ENCODE measurements at places on chromosomes 16 and 17. TPM values are rescaled to one million over a fixed set of nuclear protein-coding genes. Genes with fewer than 3 reads are reported as not detected.

- H3K4me1 ChIP-seq, result peaks cover 3% of the 10 kb centered on the region
- DNase-seq, result peak; percentile 87
- H3K36me3 ChIP-seq, result no peaks in the 10 kb centered on the region
- H3K27ac ChIP-seq, result no peak overlapping the region
- H3K4me3 ChIP-seq, result no peak overlapping the region
Observed at GRCh38 chr16:55393991-55394390, 70.0 kb downstream of the IRX6 start.

DNA sequence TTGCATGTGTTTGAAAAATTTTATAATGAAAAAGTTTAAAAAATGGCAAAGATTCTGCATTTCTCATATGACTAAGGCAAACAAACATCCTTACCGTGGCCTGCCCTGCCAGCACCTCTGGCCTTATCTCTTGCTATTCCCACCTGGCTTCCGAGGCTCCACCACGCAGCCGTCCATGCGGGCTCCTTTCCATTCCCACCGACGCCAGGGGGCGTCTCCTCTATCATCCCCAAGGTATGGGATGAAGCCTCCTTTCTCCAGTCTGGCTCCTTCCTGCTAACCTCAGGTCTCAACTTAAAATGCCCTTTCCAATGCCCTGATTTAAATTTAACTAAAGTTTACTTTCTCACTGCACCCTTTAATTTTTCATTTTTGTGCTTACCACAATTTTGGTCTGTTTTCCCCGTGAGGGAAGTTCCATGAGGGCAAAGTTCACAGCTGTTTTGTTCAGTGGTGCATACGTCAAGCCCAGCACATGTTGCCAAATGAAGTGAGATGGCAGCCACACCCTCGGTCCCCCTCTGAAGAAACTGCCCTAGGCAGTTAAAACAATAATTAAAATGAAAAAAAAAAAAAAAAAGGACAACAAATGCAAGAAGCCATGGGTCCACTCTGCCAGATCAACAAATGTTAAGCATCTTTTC is 13.3 kb upstream of the SDK2 start:
- H3K4me1 ChIP-seq, result peaks cover 3% of the 10 kb centered on the region
- peaks cover 17% of the 10 kb centered on the region for H3K27me3 ChIP-seq
- H3K4me3 ChIP-seq, result no peak overlapping the region
- no peak overlapping the region for H3K27ac ChIP-seq

ALDH3A1 gene
- 0.18 TPM for total RNA-seq

TP53TG3D gene
- 0.13 TPM for total RNA-seq
